Posterior vena cava (tissue), 2 donors: ENCODE measurements at places on chromosomes 2 and 18. TPM values are rescaled to one million over a fixed set of nuclear protein-coding genes. Genes with fewer than 3 reads are reported as not detected.

Gene SLC19A3
- total RNA-seq, result 2.4 TPM

Gene SLC9A4
- total RNA-seq, result not detected

Gene TSPYL6
- not detected for total RNA-seq

Gene RFX8
- 0.38 TPM for total RNA-seq

Gene CFAP53
- total RNA-seq, result not detected

Gene ST8SIA3
- not detected for total RNA-seq

Gene C2orf80
- not detected for total RNA-seq
